ENCODE measurements at places on chromosomes 1 and 21.
A peak's percentile ranks its signal among the peaks of the same experiment; 100 is the strongest.

- no peak for DNase-seq
Measured at GRCh38 chr1:62530516-62531154, 66.7 kb upstream of the ANGPTL3 start.

- no peak for DNase-seq
Measured at GRCh38 chr1:156912861-156913808, 7.3 kb upstream of the LRRC71 start.

GRCh38 chr1:4755864-4756504 is 101.6 kb downstream of the AJAP1 start:
- DNase-seq, result no peak

GRCh38 chr1:56819387-56819899 is at the start of gene FYB2:
Gene FYB2 (minus strand): TSS chr1:56819404. CDS start chr1:56819290, 114 bp downstream.
- DNase-seq, result peak; percentile 43

DNA sequence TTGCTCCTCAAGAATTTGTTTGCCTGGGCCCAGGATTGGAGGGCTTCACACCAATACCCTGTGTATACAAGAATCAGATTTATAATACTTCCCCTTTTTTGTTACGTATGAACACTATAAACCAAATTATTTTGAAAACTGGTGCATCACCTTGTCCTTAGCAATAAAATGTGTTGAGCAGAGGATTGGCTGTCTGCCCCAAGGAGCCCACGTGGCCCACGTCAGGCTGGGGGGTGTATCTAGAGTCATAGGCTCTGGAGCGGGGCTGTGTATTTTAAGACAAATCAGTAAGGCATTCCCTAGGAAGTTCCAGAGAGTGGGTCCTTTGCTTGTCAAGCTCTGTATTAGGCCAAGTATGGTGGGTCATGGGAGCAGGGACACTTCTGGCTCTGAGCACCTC is 2.0 kb upstream of the ST3GAL3 start:
- DNase-seq, result no peak

DNA sequence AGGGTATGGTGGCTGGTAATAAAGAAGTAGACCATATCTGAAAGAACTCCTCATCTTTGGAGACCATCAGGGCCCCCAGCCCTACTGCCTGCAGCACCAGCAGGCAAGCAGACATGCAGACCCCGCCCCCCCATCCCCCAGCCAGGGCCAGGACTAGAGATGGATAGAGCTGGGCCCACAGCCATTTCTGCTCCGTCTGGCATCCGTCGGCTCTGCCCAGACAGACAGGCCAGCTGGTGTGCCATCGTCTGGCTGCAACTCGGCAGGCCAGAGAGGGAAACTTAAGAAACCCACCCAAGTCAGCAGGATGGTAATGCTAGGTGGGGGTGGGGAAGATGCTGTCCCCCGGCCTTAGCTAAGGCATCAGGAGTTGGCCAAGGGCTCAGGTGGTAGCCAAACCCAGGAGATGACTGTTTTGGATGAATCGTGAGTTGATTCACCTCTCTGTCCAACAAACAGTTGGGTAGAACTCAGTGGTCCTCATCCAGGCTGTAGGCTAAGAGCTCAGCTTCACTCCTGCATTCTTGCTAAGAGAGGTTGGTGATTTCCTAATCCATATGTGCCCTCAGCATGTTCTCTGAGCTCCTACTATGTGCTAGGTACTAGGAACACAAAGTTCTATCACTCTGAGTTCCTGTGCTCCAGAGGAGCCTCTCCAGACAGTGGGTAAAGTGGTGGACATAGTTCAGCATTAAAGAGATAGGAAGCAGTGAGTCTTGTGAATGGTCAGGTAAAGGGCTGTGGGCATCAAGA is 23.2 kb upstream of the TMEM222 start:
- no peak for DNase-seq

DNA sequence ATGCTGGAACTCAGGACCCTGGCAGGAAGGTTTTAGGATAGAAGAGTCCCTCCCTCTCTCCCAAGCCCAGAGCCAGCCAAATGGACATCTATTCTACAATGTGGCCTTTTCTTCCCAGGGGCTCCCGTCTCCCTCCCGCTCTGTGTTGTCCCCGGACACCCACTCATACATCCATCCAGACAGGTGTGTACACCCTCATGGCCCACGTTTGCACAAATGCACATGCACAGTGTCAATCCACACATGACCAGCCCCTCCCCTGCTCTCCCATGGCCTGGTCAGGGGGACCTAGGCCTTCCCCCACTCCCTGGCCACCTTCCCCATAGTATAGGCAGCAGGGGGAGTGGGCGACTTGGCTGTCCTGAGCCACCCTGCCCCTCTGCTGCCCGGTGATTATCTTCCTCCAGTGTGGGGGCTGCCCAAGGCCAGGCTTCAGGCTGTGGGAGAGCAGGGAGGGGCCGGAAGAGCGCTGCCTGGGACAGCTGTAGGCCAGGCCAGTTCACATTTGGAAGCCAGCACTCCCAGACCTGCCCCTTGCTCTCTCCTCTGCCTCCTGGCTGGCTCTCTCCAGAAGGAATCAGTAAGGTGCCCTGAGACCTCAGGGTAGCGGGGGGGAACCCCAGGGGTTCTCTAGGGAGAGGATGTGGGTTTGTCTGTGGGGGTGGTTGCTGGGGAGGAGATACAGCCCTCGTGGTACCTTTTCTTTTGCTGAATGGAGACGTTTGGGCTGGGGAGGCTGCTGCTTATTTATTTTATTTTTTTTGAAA is 4.1 kb upstream of the PTPN7 start:
- no peak for DNase-seq

GRCh38 chr1:156368889-156369684 is at the start of gene RHBG:
Gene RHBG (plus strand): TSS chr1:156369211. CDS start chr1:156369250, 39 bp downstream.
- DNase-seq, result peak; percentile 68

All from NCI-H526 treated with DMSO at 0.1 percent for 48 hours (cell line).